CD4-positive, alpha-beta memory T cell (primary cell): ENCODE measurements at places on chromosomes 1 and 21. TPM values are rescaled to one million over a fixed set of nuclear protein-coding genes. Genes with fewer than 3 reads are reported as not detected.

LCE1F gene
- not detected for total RNA-seq

TBX19 gene
- 3.6 TPM for total RNA-seq

DNASE2B gene
- total RNA-seq: not detected

SLC45A1 gene
- total RNA-seq: 0.94 TPM

PDE4B gene
- 33.8 TPM for total RNA-seq

SETD4 gene
- total RNA-seq: 30.3 TPM

ATAD3C gene
- total RNA-seq: 1.6 TPM

FAM131C gene
- total RNA-seq: not detected

ESPN gene
- total RNA-seq: 13.5 TPM

DPH2 gene
- 28.5 TPM for total RNA-seq

DNA sequence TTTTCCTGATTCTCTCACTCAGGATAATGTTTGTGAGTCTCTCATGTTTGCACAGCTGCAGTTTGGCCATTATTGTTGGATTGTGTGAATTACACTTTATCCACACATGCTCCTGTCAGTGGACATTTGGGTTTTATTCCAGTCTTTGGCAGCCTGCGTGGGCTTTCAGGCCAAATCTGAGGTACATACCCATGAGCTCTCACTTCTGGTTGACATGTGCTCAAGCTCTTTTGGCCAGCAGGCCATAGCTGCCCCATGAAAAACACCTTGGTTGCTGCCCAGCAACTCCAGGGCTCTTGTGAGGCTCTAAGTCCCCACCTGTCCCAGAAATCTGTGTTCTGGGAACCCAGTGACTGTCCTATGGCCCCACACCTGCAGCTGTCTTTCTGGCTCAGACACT, 124.5 kb upstream of the GALNT2 start:
- DNase-seq: no peak

GRCh38 chr1:19412654-19413053, 72.7 kb downstream of the CAPZB start:
- DNase-seq: no peak

GRCh38 chr1:114062477-114063099, 83.3 kb downstream of the OLFML3 start:
- DNase-seq: no peak

- DNase-seq: no peak
These were observed 10.6 kb upstream of the LDLRAD1 start for GRCh38 chr1:54028306-54029251.

GRCh38 chr1:40926441-40926840, 53.1 kb upstream of the CTPS1 start:
- no peak for DNase-seq

DNA sequence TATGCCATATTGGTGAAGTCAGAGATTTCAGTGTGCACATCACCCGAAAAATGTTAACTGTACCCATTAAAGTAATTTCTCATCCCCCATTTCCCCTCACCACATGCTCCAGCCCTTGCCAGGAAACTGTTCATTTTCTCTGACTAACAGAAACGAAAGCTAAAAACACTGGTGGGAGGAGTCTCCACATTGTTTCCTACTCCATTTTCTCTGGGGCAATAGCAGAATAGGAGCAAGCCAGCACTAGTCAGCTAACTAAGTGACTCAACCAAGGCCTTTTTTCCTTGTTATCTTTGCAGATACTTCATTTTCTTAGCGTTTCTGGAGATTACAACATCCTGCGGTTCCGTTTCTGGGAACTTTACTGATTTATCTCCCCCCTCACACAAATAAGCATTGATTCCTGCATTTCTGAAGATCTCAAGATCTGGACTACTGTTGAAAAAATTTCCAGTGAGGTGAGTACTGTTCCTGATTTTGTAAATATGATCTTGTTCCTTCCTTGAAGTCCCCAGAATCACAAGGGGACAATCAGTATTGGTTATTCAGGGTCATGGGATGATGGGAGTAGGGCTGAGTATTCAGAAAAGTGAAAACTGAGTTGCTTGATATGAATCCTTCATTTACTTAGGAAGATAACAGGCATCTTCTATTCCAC, at the start of gene IFI16:
TSS of gene IFI16 (plus strand) at position 204 of the 658 bp plus-strand sequence. CDS start 4,774 bp downstream, outside the sequence.
- DNase-seq: peak; percentile 85

GRCh38 chr1:234997896-234998741, 130.5 kb downstream of the TOMM20 start:
- no peak for DNase-seq

DNA sequence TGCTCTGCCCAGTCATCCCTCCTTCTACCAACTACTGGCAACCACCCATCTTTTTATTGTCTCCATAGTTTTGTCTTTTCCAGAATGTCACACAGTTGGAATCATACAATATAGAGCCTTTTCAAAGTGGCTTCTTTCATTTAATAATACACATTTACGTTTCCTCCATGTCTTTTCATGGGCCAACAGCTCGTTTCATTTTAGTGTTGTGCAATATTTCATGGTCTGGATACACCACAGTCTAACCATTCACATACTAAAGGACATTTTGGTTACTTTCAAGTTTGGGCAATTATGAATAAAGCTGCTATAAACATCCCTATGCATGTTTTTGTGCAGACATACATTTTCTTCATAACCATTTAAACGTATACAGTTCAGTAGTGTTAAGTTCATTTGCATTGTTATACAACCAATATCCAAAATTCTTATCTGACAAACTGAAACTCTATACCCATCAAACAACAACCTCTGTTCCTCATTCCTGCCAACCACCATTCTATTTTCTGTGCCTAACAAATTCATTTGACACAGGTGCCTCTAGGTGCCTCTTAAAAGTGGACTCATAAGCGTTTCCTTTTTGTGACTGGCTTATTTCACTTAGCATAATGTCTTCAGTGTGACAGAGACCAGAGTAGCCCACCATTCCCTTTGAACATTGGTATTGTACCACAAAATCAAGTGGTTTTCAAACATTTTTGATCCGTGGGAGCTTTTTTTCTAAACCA, 138.1 kb downstream of the NR5A2 start:
- no peak for DNase-seq

- peak; percentile 59 for DNase-seq
These were observed 32.4 kb downstream of the GNB1 start for GRCh38 chr1:1858382-1859086.

DNA sequence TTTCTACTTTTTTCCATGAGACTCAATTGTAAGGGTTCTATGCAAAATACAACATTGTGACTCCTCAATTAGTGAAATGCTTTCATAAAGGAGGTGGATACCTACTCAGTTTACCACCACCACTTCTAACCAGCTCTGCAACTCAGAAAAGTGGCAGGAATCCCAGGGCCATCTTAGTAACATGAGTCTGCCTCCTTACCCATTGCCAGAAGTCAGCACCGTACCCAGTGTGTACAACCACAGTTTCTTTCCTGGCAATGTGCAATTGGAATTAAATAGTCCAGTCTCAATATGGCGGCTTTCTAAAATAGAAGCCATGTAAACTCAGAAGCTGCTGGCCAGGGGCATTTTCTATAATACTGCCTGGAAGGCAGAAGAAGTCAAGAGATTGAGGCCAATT, 32.1 kb downstream of the TESK2 start:
- DNase-seq: no peak

DNA sequence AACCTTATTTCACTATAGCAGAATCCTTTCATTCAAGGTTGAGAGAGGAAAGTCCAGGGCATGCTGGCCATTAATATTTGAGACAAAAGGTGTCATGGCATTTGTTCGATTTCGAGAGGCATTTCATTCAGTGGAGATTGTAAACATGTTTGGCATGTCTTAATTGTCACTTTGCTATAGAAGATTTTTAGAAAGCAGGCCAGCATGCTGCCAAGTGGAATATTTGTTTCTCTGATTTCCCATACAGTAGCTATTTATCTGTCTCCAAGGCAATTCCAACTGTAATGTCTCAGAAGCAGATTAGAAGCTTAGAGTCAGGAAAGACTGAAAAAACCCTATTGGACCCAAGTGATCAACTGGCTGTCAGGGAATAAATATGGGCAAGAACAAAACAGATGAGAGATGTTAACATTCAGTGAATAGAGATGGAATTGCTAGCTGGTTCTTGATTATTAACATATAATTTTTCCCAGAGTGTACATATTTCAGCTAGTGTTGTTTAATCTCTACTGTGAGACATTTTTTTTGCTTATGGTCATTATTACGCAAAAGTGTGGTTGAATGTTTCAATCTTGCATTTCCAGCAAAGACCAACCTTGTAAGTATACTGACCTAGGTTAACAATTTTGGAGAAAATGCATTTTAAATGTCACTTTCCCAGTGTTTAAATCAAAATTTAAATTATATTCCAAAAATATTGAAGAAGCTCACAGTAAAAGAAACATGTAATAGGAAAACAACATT, 174.6 kb downstream of the KCNK2 start:
- DNase-seq: no peak

- DNase-seq: no peak
These were observed 307.1 kb downstream of the CTH start for GRCh38 chr1:70718086-70718630.

DNA sequence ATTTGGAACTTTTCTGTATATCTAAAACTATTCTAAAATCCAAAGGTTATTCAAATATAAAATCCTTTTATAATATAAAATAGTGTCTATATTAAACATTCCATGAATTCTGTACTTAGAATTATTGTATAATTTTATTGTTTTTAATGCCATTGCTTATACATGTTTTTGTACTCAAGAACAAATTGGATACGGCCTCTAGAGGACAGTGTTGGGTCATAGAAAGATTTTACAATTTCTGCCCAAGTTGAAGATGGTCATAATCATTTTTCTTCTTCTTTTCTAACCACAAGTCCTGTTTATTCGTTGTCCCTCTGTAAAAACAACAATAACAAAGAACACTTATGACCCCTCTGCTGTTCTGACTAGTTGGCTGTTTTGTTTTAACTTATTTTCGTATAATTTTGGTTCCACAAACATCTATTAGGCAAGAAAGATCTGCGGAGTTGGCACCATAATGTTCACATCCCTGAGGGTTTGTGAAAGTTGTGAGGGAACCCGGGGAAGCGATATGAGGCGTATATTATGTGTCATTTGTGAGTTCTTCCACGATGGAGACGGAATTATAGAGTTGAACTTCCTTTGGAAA, 75.7 kb upstream of the KIF26B start:
- no peak for DNase-seq

- no peak for DNase-seq
These were observed 1.9 kb upstream of the OLFML2B start for GRCh38 chr1:162025541-162025940.

DNA sequence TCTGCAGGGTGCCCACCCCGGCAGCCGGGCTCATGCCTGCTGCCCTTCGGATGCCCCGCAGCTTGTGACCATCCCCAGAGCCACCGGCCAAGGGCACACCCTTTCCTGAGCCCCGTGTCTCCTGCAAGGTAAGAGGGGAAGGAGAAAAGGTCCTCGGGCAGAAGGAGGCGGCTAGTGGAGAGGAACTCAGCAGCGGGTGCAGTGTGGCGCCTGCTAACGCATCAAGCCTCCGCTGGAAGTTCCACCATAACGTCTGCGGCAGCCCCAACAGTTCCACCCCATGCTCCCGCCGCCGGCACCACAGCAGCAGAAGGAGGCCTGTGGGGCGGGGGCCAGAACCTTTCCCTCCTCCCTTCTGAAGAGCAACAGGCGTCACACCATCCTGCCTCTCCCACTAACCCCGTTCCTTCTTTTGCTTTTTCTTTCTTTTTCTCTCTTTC, 990 bp downstream of the VWA5B1 start:
- DNase-seq: no peak

- no peak for DNase-seq
These were observed 3.8 kb downstream of the TMEM54 start for GRCh38 chr1:32897082-32898049.

GRCh38 chr1:241513378-241513777, 6.2 kb downstream of the FH start:
- DNase-seq: no peak

GRCh38 chr21:31489014-31489413, 145.0 kb upstream of the TIAM1 start:
- DNase-seq: no peak

DNA sequence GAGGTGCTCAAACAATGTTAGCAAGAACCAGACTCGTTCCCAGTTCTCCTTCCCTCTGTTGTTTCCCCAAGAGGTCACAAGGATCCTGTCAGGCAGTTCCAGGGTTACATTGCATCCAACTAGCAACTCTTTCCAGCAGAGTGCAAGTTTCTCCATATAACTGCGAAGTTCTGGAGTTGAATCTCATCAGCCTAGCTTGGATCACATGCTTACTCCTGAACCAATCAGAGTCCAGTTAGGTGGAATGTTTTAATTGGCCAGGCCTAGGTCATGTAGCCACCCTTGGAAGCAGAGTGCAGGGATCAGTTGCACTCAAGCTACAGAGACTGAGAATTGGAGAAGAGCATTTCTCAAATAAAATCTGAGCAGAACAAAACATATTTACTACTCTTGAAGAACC, 15.9 kb upstream of the PIK3R3 start:
- no peak for DNase-seq

GRCh38 chr1:240193679-240194078, 102.0 kb downstream of the FMN2 start:
- no peak for DNase-seq

DNA sequence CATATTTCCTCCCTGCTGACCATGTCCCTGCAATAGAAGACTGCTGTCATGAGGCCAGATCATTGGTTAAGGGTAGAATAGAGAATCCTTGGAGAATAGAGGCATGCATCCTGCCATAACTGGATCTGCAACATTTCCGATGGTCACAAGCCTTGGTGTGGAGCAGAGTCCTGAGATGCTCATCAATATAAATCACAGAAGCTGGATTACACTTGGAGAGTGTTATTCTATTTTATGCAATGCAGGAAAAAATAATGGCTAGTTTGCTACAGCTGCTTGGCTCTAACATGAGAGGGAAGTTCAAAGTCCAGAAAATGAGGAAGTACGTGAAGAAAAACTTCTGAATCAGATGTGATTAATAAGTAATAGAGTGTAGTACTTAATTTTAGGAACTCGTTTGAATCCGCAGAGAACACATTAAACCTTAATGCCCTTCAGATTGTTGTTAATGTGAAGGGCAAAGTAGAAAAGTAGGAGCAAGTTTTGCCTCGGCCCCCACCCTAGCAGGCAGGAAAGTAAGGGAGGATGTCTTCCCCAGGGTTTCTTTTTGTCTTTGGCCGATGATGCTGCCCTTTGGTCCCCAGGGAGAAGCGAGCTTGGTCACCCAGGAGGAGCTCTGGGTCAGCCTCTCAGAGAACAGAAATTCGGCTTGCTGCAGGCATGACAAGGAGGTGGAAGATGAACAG, 59.5 kb downstream of the KCNK1 start:
- DNase-seq: no peak

GRCh38 chr1:167994560-167994959, 57.7 kb upstream of the MPC2 start:
- DNase-seq: no peak

DNA sequence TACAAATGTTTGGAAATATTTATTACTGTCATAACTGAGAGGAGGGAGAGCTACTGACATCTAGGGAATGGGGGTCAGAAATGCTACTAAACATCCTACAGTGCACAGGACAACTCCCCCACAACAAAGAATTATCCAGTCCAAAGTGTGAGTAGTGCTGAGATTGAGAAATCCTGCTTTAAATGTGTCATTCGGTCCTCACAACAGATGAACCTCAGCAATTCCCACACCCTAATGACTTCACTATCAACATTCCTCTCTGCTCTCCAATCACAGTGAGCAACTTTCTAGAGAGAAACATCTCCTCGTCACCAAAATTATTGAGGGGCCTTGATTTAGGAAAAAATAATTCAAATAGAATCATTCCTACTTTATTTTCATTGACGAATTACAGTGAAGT, 18.0 kb downstream of the OMA1 start:
- no peak for DNase-seq

- DNase-seq: no peak
These were observed 2.8 kb downstream of the BATF3 start for GRCh38 chr1:212696721-212697331.
